ENCODE measurements at places on chromosomes 7 and 10. TPM values are rescaled to one million over a fixed set of nuclear protein-coding genes. Genes with fewer than 3 reads are reported as not detected.

PNLIP gene
- total RNA-seq: not detected

GRID2IP gene
- total RNA-seq: not detected

PGAM2 gene
- not detected for total RNA-seq

HOXA10 gene
- 3.9 TPM for total RNA-seq

LIPF gene
- not detected for total RNA-seq

ZDHHC4 gene
- total RNA-seq: 41.8 TPM

VAX1 gene
- not detected for total RNA-seq

DNA sequence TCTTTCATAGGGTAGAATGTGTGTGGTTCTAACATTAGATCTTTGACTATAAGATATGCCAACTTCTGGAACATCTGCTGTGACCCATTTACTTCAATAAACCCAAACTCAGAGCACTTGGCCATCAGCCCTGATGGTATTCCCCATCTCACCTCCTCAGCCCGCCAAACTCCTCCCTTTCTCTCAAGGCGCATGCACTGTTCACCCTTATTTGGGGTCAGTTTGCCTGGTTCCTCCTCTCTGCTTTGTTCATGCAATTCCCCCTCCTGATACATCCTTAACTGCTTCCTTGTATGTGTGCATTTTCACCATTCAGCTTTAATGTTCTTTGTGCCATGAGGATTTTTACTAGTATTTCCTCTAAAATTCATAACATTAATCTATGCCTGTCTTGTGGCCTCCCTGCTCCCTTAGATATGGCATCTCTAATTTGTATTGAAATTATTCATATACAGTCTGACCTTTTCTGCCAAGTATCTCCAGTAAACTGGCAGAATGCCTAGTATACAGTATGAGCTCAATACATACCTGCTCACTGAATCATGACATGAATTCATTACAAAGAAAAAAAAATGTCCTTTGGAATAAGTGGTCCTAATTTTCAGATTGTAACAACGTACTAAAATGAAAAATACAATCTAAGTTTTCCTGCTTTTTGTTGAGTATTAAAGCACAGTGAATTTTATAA lies 336.8 kb upstream of the IGFBP3 start:
- DNase-seq: peak; percentile 79
- no peaks in the 10 kb centered on the region for H3K27me3 ChIP-seq
- H3K36me3 ChIP-seq: no peaks in the 10 kb centered on the region
- H3K4me1 ChIP-seq: peaks cover 20% of the 10 kb centered on the region
- peak overlapping the region; percentile 18 for H3K27ac ChIP-seq
- no peak overlapping the region for H3K4me3 ChIP-seq

GRCh38 chr10:70537398-70538194 lies 59.0 kb downstream of the PALD1 start:
- H3K27me3 ChIP-seq: peaks cover 26% of the 10 kb centered on the region
- H3K27ac ChIP-seq: no peak overlapping the region
- no peaks in the 10 kb centered on the region for H3K4me1 ChIP-seq

DNA sequence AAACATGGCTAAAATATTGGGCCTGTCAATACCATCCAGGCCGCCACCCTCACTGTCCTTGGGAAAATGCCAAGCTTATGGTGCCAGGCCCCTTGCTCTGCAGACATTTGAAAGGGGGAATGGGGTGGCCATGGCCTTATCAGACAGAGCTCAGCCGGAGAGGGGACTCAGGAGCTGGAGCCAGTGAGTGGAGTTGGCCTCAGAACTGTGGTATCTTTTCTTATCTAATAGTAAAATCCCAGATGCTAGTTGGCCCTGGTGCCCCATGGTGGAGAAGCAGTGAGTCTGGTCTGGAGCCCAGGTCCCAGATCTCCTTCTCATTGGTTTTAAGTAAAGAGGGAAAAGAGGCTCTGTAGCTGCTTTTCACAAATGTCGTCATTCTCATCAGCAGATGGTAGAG lies 49.6 kb upstream of the SORCS3 start:
- H3K36me3 ChIP-seq: no peaks in the 10 kb centered on the region
- H3K4me3 ChIP-seq: no peak overlapping the region
- DNase-seq: no peak

DNA sequence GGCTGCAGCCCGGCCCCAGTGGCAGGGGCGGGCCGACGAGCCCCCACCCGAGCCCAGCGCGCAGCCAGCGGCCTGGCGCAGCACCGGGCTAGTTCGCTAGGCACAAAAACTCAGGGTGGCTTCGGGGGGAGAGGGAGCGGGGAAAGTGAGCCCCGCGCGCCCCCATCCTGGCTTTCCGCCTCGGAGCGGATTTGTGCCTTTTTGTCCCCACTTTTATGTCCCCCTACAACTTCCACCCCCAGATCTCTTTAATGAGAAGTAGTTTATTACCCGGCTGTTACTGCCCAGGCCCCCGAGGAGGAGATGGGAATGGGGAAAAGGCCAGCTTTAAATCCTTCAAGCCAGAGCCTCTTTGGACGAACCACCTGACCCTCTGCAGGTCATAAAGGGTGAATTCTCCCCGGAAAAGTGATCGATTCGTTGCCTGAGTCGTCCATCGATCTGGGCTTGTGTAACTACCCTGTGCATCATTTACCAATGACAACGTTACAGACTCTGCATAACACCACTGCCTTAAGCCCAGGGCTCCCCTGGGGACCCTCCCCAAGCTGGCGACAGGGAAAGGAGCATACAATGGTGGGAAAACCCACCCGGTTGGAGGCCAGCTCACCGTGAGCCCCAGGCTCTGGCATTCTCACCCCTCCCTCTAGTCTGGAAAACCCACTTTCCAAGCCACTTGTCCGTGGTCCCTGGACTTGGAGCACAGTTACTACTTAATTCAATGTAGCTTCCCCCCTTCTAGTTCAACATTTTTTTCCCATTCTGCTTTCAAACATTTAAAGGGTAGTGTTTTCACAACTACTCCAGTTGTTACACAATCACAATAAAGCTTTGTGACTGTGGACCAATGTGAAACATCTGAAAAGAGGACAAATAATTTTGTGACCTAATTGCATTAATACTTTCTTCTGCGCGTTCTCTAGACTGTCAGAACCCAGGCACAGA lies 748 bp upstream of the SH3PXD2A start:
- H3K27ac ChIP-seq: no peak overlapping the region
- no peak for DNase-seq
- H3K4me1 ChIP-seq: peaks cover 23% of the 10 kb centered on the region
- no peaks in the 10 kb centered on the region for H3K27me3 ChIP-seq
- H3K4me3 ChIP-seq: peak overlapping the region; percentile 65

DNA sequence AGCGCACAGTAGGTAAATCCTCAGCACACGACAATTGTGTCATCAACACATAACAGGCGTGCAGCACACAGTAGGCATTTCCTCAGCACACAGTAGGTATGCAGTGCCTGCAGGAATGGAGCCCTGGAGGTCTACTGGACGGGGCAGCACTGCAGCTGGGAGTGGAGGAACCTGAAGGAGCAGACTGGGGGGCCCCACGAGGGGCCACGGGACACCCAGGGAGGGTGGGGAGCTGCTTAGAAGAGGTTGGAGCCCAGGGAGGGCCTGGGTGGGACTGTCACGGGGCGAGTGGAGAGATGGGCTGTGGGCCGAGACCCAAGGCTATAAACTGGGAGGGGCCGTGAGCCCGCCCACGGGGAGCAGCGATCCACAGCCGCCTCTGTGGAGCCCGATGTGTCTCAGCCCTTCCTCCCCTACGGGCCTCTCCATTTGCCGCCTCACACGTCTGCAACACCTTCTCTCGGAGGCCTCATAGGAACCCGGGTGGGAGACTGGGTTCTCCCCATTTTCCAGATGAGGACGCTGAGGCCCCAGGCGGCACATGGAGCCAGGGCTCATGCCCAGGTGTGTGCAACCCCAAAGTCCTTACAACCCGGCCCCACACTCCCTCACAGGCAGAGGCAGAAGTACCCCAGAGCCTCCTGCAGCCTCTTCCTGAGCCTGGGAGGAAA lies 101.5 kb downstream of the MICALL2 start:
- no peaks in the 10 kb centered on the region for H3K4me1 ChIP-seq
- no peaks in the 10 kb centered on the region for H3K36me3 ChIP-seq
- peaks cover 14% of the 10 kb centered on the region for H3K27me3 ChIP-seq
- DNase-seq: no peak

DNA sequence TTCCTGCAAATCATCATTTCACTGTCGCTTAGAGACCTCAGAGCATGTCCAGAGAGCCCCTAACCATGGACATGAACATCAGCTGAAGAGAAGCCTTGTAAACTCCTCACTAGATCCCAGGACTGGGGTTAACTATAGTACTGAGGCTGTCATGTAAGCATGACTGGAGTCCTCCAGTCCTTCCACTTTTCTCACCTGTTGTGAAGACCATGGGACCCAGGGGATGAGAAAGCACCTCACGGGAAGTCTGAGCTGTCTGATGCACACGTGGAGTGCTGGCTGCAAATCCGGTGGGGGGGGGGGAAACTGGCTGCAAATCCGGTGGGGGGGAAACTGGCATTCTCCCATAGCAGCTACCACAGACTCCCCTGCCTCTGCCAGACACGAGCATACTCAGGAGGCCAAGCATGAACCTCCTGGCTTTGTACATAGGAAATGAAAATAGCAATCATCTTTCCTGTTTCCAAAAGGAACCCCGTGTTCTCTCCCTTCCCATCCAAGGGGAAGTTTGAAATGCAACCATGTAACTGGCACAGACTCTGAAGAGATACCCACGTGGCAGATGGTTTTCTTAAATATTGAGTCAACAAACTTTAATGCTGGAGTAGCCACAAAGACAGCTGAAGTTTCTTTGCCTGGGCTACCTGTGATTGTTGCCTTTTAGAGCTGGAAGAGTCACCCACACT lies 261.4 kb downstream of the ZMYND11 start:
- H3K27ac ChIP-seq: no peak overlapping the region
- H3K27me3 ChIP-seq: no peaks in the 10 kb centered on the region

DNA sequence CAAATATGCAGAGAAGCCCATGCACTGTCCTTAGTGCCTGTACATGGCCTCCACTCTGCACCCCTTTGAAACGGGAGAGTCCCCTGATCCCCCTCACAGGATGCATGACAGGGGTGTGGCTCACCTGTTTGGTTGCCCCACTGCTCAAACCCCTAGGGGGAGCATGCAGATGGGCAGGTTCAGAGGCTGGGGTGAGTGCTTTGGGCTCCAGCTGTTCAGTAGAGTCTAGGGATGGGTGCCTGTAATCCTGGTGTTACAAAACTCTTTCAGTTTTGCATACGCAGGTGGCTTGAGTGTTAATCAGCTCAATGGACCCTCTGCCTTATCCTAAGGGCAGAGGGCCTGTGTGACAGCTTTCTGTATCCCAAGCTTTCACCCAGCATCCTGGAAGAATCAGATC lies 7.8 kb upstream of the SFTPA1 start:
- no peak for DNase-seq
- H3K36me3 ChIP-seq: no peaks in the 10 kb centered on the region
- H3K4me3 ChIP-seq: no peak overlapping the region
- no peak overlapping the region for H3K27ac ChIP-seq
- peaks cover 69% of the 10 kb centered on the region for H3K27me3 ChIP-seq

- peaks cover 8% of the 10 kb centered on the region for H3K4me1 ChIP-seq
- H3K27ac ChIP-seq: no peak overlapping the region
- no peaks in the 10 kb centered on the region for H3K36me3 ChIP-seq
- no peak for DNase-seq
- H3K27me3 ChIP-seq: peaks cover 46% of the 10 kb centered on the region
- H3K4me3 ChIP-seq: no peak overlapping the region
These were observed 41.9 kb downstream of the RAMP3 start for GRCh38 chr7:45199506-45199905.

DNA sequence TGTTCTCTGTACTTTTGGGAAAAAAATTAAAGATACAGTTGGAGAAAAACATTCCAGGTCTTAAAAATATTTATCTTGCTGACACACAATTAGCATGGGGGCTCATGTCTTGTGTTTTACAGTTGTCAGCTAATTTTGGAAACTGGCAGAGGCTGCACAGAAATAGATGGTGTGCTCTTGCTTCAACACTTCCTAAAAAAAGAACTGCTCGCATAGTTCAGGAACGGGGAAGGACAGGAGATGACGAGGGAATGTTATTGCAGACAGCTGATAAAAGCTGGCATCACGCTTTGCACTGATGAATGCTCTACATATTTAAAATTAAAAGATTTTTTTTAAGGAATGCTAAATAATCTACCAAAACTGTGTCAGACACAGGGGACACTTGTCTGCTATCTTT lies 103.5 kb upstream of the CELF2 start:
- no peak overlapping the region for H3K27ac ChIP-seq
- DNase-seq: no peak
- no peak overlapping the region for H3K4me3 ChIP-seq
- peaks cover 14% of the 10 kb centered on the region for H3K4me1 ChIP-seq

- no peaks in the 10 kb centered on the region for H3K36me3 ChIP-seq
- no peaks in the 10 kb centered on the region for H3K27me3 ChIP-seq
- no peak for DNase-seq
These were observed 59.7 kb downstream of the PHTF2 start for GRCh38 chr7:77858278-77858677.

DNA sequence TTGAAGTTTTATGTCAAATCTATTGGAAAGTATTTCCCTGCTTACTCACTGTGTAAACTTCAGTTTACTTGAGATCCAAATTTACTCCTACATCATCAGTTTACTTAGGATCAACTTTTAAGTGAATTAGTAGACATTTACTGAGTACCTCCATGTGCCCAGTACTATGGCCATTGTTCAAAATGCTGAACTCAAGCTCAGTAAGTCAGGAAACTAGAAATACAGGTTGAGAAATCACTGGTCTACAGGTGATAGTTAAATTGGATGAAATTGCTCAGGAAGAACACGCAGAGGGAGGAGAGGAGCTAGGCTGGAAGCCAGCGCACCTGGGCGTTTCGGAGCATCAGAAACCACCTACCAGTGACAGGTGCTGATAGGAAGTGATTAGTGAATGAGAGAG lies 25.5 kb upstream of the EBLN1 start:
- no peaks in the 10 kb centered on the region for H3K36me3 ChIP-seq
- no peak overlapping the region for H3K27ac ChIP-seq
- H3K27me3 ChIP-seq: no peaks in the 10 kb centered on the region
- peaks cover 20% of the 10 kb centered on the region for H3K4me1 ChIP-seq
- DNase-seq: no peak
- H3K4me3 ChIP-seq: no peak overlapping the region

- no peaks in the 10 kb centered on the region for H3K4me1 ChIP-seq
- peaks cover 3% of the 10 kb centered on the region for H3K36me3 ChIP-seq
- no peak overlapping the region for H3K27ac ChIP-seq
- no peak overlapping the region for H3K4me3 ChIP-seq
These were observed 277.5 kb downstream of the PTPRN2 start for GRCh38 chr7:158309868-158310763.

- no peaks in the 10 kb centered on the region for H3K36me3 ChIP-seq
- no peak overlapping the region for H3K4me3 ChIP-seq
- H3K4me1 ChIP-seq: peaks cover 40% of the 10 kb centered on the region
- H3K27me3 ChIP-seq: no peaks in the 10 kb centered on the region
- H3K27ac ChIP-seq: peak overlapping the region; percentile 53
These were observed 16.5 kb upstream of the TRIM8 start for GRCh38 chr10:102627736-102628293.

DNA sequence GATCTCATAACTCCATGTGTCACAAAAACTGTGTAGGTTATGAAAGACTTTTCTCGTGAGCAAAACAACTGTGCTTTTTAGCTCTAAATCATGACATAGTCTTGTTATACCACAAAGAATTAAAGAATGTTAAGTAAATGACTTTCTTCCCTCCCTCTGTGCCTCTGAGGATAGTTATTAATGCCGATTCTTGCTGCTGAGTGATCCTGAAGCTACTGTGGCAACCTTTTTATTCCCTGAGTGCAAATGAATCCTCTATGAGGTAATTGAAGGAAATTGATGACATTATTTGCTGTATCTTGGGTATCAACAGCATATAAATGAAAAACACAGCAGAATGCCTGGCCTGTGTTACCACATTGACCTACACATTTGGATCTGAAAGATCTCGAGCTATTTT lies 142.2 kb upstream of the HDAC9 start:
- H3K27ac ChIP-seq: no peak overlapping the region
- DNase-seq: no peak
- H3K4me3 ChIP-seq: no peak overlapping the region
- no peaks in the 10 kb centered on the region for H3K36me3 ChIP-seq
- H3K27me3 ChIP-seq: no peaks in the 10 kb centered on the region

Data from MCF 10A (cell line).